ENCODE measurements at places on chromosomes 1 and 21.

DNA sequence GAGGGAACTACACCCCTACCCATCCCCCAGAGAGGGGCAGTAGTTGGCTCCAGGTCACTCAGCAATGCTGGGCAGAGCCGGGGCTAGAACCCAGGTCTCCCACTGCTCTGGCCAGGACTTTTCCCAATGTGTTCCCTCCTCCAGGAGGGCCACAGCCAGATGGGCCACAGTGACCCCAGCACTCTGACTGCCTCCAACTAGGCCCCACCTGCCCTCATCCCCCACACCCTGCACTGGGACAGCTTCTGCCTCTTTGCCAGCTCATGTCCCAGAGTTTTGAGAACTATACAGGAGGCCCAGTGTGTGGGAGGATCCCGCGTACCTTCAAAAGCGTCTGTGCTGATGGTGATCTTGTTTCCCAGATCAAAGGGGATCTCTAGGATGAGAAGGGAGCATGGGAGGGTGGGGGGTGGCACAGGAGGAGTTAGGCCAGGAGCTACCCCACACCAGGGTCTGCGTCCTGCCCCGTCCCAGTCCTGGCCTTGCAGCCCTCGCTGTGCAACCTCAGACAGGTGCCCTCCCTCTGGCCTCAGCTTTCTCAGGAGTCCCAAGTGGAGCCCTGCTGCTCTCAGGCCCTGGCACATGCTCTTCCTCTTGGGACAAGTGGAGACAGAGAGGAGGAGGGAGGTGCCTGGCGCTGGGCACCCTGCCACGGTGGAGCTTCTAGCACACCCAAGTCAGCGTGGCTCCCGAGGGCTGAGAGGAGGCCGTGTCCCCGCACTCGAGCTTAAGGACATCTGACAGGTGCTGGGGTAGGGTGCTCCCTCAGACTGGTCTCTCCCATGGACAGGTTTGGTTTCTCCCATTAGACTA lies 22.0 kb downstream of the MYOM3 start:
- DNase-seq, result no peak
- no peak overlapping the region for H3K27ac ChIP-seq
- no peaks in the 10 kb centered on the region for H3K4me1 ChIP-seq
- peaks cover 2% of the 10 kb centered on the region for H3K27me3 ChIP-seq

DNA sequence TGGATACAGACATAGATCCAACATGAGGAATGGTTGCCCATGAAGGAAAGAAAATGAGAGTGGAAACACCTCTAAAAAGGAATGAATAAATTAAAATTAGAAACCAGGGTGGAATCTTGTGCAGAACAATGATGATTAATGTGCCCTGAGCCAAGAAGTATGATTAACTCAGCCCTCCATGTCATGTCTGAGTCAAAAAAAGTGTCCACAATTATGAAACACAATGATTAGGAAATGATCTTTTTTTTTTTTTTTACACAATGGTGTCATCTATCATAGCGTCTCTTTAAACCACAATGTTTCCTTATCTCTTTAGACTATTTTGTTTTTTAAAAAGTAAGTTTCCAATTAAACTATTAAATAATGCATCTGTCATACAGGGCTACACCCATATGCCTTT lies 78.9 kb upstream of the RAB4A start:
- H3K27ac ChIP-seq, result no peak overlapping the region
- no peak overlapping the region for H3K4me3 ChIP-seq
- peaks cover 15% of the 10 kb centered on the region for H3K4me1 ChIP-seq
- H3K36me3 ChIP-seq, result no peaks in the 10 kb centered on the region
- no peak for DNase-seq

GRCh38 chr1:56977910-56978309 lies 12.1 kb upstream of the C8B start:
- no peaks in the 10 kb centered on the region for H3K27me3 ChIP-seq
- H3K4me3 ChIP-seq, result no peak overlapping the region
- no peak overlapping the region for H3K27ac ChIP-seq
- no peaks in the 10 kb centered on the region for H3K36me3 ChIP-seq
- DNase-seq, result no peak

DNA sequence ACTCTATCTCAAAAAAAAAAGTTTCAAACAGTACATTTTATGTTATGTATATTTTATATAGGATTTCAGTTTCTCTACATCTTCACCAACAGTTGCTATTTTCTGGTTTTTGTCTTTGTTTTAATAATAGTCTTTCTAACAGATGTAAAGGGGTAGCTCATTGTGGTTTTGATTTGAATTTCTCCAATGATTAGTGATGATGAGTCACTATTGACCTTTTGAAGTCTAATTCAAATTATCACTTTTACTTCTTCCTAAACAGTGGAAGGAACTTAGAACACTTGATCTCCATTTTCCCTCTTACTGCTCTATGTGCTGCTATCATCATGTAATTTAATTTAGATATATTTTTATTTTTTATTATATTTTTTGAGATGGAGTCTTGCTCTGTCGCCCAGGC lies 31.7 kb upstream of the SHCBP1L start:
- no peak for DNase-seq
- H3K36me3 ChIP-seq, result no peaks in the 10 kb centered on the region
- no peaks in the 10 kb centered on the region for H3K4me1 ChIP-seq
- H3K27ac ChIP-seq, result no peak overlapping the region

DNA sequence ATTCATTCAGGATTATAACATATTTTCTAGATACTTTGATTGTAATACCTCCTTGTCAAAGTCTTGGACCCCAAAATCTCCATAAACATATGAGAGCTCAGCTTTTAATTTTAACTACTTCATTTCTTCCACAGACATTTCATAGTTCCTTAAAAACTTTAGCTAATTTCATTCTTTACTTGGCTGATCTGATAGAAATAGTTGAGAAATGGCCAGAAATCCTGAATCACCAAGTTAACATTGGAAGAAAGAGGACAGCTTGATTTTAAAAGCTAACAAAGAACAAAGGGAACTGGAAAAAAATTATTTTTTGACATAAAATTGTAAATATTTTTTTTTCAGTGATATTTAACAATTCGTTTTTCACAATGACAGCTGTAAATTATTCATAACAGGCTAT lies 216.5 kb downstream of the NTNG1 start:
- no peaks in the 10 kb centered on the region for H3K27me3 ChIP-seq
- no peaks in the 10 kb centered on the region for H3K36me3 ChIP-seq
- no peaks in the 10 kb centered on the region for H3K4me1 ChIP-seq

Measured in activated CD8-positive, alpha-beta memory T cell treated with anti-CD3 and anti-CD28 coated beads, Interleukin-2, amount 10 ng/mL, durations not matched to agents 7 days and 5 days (primary cell).